ENCODE measurements at places on chromosomes 2 and 18.
A peak's percentile ranks its signal among the peaks of the same experiment; 100 is the strongest.

GRCh38 chr2:150475479-150476250 lies 11.8 kb downstream of the RND3 start:
- no peak for DNase-seq

GRCh38 chr18:55252901-55253300 lies 293.6 kb upstream of the CCDC68 start:
- DNase-seq: no peak

- DNase-seq: no peak
These were observed 36.9 kb upstream of the SLC14A1 start for GRCh38 chr18:45686891-45687611.

DNA sequence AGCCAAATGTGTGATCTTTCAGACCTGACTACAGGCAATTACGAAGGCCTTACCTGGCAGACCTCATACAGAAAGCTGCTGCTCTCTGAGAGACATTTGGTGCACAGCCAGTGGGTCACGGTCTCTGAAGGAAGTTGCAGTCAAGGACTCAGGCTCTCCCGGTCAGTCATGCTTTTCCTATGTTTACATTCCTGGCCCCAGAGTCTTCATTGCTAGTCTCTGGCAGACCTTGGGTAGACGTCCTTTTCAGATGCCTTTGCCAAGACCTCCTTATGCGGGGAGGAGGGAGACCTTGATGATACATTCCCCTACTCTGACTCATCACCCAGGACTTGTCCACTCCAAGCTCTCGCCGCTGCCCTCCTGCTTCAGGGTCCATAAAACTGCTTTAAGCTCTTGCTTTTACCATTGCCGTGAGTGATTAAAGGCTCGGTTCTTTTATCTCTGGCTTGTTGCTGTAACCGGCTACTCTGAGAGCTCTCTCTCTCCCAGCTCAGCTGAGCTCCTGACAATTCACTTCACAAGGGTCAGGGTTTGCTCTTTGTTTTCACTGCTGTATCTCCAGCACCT lies 62.0 kb upstream of the SLC35F5 start:
- DNase-seq: peak; percentile 84

GRCh38 chr2:34656632-34657031 lies 1057.5 kb upstream of the FAM98A start:
- no peak for DNase-seq
